ENCODE measurements at places on chromosomes 7 and 10. TPM values are rescaled to one million over a fixed set of nuclear protein-coding genes. Genes with fewer than 3 reads are reported as not detected.
A peak's percentile ranks its signal among the peaks of the same experiment; 100 is the strongest.

- DNase-seq, result no peak
Measured at GRCh38 chr10:122244001-122244975, 26.8 kb upstream of the BTBD16 start.

GRCh38 chr7:82255706-82256105 lies 187.9 kb downstream of the CACNA2D1 start:
- no peak for DNase-seq

The SYT15 gene
- 0.60 TPM for total RNA-seq

GRCh38 chr10:124983321-124983720 lies 41.4 kb downstream of the ZRANB1 start:
- DNase-seq, result no peak

The ABCF2 gene
- 48.6 TPM for total RNA-seq

The HOXA4 gene
- total RNA-seq, result 0.79 TPM

DNA sequence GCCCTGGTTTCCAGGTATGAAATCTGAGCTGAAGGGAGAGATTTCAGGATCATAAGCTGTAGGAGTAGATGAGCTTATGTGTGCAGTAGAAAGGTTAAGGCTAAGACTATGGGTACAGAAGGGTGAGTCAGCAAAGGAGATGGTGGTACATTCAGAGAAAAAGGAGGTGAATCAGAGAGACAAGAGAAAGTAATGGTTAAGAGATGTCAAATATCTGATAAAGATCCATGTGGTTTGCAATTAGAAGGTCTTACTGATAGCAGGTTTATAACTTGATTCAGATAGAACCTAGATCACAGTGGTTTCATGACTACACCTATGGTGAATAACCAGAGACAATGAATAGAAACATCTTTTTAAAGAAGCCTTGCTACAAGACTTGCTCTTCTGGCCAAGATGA lies 4.5 kb upstream of the NPY start:
- no peak for DNase-seq

The DNAJC12 gene
- 72.8 TPM for total RNA-seq

DNA sequence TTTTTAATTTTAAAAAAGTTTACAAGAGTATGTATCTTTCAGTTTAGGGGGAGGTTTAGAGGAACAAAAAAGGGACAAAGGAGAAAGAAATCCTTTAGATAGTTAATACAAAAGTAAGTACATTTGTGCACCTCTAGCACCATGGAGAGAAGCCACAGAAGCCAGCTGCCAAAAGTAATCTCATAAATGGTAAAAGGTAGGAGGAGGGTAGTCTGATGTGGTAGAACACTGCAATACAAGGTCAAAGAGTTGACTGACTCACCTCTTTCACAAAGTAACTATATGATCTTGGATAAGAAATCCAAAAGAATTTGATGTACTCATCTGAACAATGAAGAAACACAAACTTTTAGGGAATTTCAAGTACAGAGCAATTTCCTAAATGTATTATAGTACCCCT lies 68.1 kb downstream of the CNOT4 start:
- DNase-seq, result peak; percentile 45

The FOXP2 gene
- total RNA-seq, result not detected

DNA sequence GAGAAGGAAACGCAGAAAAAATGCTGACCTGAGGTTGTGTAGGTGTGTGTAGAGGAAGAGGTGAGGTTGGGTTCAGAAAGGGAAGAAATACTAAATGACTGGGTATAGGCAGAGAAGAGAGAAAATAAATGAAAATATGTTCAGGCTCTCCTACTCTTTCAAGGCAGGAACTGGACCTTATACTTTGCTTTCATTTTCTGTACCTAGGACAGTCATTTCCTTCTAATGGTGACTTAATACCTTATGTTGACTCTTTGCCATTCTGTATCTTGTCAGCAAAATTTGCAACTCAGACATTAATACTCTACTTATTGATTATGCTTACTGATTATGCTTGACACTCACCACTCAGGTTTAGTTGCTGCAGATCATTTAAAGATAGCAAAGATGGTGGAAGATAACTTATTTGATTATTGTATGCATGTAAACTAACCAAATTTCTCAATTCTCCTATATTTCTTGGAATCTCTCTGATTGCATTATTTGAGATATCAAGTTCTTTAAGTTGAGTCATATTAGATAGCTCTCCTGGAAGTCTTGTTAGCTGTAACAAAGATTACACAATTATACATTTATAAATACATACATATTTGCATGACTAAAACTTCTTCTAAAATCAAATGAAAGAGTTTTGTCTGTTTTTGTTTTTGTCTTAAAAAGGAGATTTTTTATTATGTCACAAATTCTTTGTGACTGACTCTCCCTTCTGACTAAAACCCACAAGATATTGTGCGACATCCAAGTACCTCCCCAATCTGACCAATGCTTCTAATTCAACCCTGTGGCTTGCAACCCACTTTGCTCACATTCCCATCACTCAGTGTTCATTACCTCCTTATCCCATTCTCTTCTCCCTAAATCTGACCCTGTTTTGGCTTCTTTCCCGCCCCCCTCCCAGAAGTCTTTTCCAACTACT lies 20.0 kb downstream of the LRRD1 start:
- DNase-seq, result no peak

The HMX3 gene
- total RNA-seq, result not detected

DNA sequence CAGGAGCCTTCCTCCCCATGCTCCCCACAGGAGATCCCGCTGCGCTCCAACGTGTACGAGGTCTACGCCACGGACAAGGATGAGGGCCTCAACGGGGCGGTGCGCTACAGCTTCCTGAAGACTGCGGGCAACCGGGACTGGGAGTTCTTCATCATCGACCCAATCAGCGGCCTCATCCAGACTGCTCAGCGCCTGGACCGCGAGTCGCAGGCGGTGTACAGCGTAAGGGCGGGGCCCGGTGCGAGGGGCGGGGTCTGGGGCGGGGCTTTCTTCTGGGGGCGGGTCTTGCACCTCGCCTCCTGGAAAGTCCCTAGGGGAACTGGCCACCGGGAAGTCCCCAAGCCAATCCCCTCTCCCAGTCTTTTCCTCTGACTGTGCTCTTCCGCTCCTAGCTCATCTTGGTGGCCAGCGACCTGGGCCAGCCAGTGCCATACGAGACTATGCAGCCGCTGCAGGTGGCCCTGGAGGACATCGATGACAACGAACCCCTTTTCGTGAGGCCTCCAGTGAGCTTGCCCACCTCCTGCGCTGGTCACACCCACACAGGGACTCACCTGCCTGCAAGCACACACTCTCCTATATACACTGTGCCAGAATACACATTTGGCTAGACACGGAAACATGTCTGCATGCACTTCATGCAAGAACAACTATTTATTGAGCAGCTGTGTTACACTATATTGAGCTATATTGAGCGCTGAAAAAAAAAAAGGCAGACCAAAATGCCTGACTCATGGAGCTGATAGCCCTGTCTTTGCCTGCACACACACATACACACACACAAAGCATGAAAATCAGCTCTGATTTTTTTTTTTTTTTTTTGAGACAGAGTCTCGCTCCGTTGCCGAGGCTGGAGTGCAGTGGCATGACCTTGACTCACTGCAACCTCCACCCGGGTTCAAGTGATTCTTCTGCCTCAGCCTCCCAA lies 32.7 kb upstream of the VSIR start:
- no peak for DNase-seq

The SCD gene
- 463 TPM for total RNA-seq

DNA sequence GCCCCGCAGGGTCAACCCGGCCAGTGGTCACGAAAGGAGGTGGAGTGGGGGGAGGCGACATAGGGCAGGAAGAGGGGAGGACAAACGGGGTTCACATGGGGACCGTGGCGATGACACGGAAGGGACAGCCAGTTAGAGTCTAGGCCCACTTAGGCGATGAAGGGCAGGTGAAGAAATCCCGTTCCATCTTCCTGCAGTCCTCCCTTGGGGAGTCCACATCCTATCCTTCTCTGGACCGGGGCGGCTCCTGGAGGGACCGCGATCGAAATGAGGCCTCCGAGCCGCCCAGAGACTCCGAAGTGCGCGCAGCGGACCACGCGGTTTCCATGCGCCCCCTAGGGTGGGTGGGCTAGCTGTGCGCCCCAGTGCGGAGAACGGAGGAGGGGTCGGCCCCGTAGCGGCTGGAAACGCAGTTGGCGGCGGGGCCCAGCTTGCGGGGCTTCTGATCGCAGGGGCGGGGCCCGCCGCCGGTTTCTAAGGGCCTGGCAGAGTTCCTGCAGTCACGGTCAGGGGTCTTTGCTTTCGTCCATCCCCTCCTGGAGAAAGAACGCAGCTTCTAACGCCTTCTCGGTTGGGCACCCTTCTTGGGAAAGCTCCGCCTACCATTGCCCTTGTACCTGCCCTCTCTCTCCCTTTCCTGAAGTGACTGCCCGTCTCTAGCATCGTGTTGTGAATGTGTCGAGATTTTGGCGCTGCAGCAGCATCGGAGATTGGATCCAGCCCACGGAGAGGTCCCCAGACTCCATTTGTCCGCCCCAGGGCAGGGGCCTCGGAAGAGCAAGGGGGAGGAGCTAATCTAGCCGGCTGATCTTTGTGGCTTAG lies 17.9 kb upstream of the TMEM225B start:
- no peak for DNase-seq

- DNase-seq, result no peak
Measured at GRCh38 chr10:78259391-78259790, 225.7 kb downstream of the RPS24 start.

DNA sequence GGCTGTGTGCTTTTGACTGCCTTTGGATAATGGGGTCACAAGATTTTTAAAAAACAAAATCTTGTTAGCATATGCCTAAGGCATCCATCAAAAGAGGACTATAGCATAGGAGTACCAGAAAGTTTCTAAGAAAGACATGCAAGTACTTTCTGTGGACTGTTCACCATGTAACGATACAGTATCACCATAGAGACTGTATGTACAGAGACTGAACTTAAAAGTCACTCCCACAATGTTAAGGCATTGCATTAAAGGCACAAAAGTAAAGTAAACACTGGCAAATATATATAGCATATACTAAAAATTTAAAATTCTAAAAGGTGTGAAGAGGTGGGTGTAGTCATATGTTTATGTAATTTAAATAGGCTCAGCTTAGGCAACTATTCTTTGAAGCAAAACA lies 190.9 kb downstream of the IMMP2L start:
- no peak for DNase-seq

GRCh38 chr7:71414490-71414889 lies 282.5 kb downstream of the GALNT17 start:
- no peak for DNase-seq

The GCC1 gene
- total RNA-seq, result 13.9 TPM

GRCh38 chr7:151508991-151509390 lies 10.7 kb downstream of the RHEB start:
- no peak for DNase-seq

DNA sequence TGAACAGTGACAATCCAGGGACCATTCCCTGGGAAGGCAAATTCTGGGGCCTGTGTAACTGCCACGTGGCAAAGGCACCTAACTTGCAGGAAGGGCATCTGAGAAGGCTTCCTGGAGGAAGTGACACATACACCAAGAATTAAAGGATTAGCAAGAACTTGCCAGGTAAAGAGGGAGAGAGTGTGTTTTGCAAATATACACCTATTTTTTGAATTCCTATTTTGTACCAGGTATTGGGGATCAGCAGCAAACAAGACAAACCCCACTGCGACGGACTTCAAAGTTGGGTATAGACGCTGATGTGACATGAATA lies 206.5 kb upstream of the ZMIZ1 start:
- no peak for DNase-seq

DNA sequence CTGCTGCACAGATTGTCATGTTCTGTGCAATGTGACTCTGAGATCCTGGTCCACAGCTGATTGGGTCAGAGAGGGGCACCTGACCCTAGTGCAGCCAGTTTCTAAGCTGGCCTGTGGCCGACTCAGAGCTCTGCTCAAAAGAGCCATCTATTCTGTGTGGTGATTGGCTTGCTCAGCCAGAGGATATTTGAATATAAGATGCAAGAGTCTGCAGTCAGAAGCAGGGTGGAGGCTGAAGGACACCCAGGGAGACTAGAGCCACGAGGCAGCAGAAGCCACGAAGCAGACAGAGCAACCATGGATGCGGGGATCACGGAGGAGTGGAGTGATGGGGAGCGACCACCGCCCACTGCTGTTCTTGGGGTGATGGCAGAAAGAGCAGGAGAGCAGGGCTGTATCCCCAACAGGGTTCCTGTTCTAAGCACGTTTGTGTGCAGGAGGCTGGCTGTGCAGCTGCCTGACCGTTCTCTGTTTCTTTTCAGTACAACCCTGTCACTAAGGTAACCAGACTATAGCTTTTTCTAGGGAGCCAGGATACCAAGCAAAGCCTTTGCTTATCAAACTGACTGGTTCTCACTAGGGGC lies 19.5 kb upstream of the RHEB start:
- DNase-seq, result peak; percentile 92

DNA sequence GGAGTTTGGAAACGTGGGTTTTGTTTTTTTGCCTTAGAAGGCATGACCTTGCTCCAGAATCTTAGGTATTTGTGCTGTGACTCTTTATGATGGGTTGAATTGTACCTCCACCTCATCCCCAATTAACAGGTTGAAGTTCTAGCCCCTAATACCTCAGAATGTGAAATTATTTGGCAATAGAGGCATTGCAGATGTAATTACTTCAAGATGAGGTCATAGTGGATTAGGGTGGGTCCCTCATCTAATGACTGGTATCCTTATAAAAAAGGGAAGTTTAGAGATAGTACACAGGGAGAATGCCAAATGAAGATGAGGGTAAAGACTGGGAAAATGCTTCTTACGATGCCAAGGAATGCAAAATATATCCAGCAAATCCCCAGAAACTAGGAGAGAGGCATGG lies 3.0 kb upstream of the FAM200A start:
- DNase-seq, result no peak

- no peak for DNase-seq
Measured at GRCh38 chr10:99695761-99696160, 36.2 kb downstream of the COX15 start.

GRCh38 chr10:110215286-110216170 lies 8.1 kb downstream of the MXI1 start:
- no peak for DNase-seq

The MGAM2 gene
- not detected for total RNA-seq

- DNase-seq, result no peak
Measured at GRCh38 chr10:114207349-114207748, 28.2 kb downstream of the TDRD1 start.

The TUBB8 gene
- total RNA-seq, result not detected

DNA sequence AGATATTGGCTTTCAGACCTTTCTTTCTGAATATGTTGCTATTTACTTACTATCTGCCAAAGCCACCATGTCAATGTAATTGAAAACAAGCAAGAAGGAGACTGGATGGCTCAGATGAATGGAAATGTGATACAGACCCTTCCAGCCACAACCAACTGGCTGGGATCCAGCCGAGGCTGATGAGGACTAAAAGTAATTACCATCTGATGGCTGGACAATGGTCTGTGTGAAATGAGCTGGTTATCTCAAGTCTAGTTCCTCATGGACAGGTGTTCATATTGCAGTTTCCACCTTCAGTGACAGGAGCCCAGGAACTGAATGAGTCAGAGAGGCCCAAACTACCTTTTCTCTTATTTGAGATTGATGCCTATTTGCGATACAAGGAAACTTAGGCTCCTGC lies 267.5 kb downstream of the GATA3 start:
- DNase-seq, result no peak

The GRM3 gene
- total RNA-seq, result not detected

The WNT16 gene
- total RNA-seq, result not detected

The SUN3 gene
- not detected for total RNA-seq

GRCh38 chr7:142338633-142339501 lies 81.0 kb upstream of the PRSS58 start:
- DNase-seq, result no peak

GRCh38 chr7:8465338-8465737 lies 31.9 kb downstream of the NXPH1 start:
- DNase-seq, result no peak

- no peak for DNase-seq
Measured at GRCh38 chr7:17357952-17358351, 59.5 kb downstream of the AHR start.

Data from Karpas-422 (cell line).